Left cardiac atrium (tissue), 4 donors: ENCODE measurements at places on chromosomes 3 and 15. TPM values are rescaled to one million over a fixed set of nuclear protein-coding genes. Genes with fewer than 3 reads are reported as not detected.

The CCDC39 gene
- not detected for total RNA-seq

The MAP6D1 gene
- total RNA-seq: 2.0 TPM

The APOD gene
- 85.0 TPM for total RNA-seq

The PYGO1 gene
- 4.5 TPM for total RNA-seq

The TRIM59 gene
- 0.50 TPM for total RNA-seq

The TNK2 gene
- 50.4 TPM for total RNA-seq

DNA sequence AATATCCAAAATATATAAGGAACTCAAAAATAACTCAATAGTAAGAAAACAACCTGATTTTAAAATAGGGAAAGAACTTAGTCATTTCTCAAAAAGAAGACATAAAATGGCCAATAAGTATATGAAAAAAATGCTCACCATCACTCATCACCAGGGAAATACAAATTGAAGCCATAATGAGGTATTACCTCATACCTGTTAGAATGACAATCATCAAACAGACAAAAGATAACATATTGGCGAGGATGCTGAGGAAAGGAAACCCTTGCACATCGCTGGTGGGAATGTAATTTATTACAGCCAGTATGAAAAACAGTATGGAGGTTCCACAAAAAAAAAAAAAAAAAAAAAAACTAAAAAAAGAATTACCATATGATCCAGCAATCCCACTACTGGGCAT, 38.2 kb downstream of the KPNA1 start:
- DNase-seq: no peak

DNA sequence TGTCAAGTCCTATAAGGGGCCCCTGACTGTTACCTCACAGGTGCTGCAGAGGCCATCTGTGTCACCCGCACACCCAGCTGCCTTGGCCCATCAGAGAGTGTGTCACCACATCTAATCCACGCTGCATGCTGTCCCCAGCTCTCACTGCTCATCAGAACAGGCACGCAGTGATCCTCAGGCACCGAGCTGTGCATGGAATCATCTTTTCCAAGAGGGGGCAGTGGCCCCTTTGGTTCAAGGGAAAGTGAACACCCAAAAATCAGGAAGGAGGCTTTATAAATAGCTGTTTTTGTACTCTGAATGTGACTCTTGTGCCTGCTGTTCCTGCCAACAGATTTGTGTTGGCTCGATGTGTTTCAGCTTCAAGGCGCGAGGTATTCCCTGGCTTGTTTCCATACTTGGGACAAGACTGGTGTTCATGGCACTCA, 110.3 kb upstream of the ETV5 start:
- no peak for DNase-seq

- no peak for DNase-seq
Measured at GRCh38 chr3:120741837-120742197, 499 bp downstream of the RABL3 start.

GRCh38 chr3:36393563-36393962, 13.3 kb downstream of the STAC start:
- DNase-seq: no peak

DNA sequence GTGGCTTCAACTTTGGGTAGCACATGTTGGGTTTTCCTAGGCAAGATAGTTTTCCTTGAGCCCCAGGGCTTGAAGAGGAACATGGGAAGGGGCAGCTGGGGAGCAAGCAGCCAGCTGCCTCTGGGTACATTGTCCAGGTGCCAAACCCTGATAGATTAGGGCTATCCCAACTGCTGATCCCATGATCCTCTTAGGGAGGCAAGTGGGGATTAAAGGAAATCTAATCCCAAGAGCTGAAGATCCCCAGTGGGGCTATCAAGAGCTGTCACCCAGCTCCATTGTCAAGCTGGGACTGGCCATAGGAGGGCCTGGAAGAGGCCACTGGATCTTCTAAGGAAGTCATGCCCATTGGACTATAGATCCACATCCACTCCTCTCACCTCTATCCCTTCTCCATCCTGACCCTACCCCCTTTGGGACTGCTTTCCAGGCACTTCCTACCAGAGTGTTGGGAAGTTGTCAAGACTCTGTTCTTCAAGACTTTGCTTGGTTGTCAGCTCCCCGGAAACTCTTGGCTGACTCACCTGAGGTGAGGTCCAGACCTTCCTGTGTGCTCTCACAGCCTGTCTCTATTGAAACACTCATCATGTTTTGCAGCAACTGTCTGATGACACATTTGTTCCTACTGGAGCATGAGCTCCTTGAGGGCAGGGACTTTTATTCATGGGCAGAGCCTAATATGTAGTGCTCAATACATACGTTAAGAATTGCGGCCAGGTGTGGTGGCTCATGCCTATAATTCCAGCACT, 5.9 kb downstream of the CAMK2N2 start:
- no peak for DNase-seq

- no peak for DNase-seq
Measured at GRCh38 chr15:96087180-96087884, 243.2 kb upstream of the NR2F2 start.
